SHP77 (cell line): ENCODE measurements at places on chromosomes 3 and 15.
A peak's percentile ranks its signal among the peaks of the same experiment; 100 is the strongest.

- DNase-seq, result no peak
Observed at GRCh38 chr3:177498037-177498857, 301.0 kb upstream of the TBL1XR1 start.

DNA sequence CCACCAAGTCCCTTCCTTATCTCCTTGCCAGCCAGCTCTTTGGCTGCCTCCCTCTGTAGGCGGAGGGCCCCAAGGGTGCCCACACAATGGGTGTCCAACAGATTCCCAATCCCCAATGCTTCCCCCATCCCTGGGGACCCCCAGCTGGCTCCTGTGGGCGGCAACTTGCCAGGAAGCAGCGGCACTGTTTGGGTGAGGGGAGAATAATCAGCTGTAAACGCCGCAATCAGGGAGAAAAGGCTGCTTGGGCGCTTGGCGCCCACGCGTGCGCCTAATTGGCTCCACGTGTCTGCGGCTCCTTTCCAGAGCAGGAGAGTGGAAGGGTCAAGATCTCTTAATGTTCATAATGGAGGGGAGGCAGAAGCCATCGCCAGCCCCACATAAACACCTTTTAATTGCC lies 67.9 kb upstream of the TMEM115 start:
- no peak for DNase-seq

GRCh38 chr3:159635047-159635641 lies 353.5 kb upstream of the IL12A start:
- no peak for DNase-seq

- DNase-seq, result no peak
Observed at GRCh38 chr15:40331637-40332036, 8.1 kb downstream of the INAFM2 start.

DNA sequence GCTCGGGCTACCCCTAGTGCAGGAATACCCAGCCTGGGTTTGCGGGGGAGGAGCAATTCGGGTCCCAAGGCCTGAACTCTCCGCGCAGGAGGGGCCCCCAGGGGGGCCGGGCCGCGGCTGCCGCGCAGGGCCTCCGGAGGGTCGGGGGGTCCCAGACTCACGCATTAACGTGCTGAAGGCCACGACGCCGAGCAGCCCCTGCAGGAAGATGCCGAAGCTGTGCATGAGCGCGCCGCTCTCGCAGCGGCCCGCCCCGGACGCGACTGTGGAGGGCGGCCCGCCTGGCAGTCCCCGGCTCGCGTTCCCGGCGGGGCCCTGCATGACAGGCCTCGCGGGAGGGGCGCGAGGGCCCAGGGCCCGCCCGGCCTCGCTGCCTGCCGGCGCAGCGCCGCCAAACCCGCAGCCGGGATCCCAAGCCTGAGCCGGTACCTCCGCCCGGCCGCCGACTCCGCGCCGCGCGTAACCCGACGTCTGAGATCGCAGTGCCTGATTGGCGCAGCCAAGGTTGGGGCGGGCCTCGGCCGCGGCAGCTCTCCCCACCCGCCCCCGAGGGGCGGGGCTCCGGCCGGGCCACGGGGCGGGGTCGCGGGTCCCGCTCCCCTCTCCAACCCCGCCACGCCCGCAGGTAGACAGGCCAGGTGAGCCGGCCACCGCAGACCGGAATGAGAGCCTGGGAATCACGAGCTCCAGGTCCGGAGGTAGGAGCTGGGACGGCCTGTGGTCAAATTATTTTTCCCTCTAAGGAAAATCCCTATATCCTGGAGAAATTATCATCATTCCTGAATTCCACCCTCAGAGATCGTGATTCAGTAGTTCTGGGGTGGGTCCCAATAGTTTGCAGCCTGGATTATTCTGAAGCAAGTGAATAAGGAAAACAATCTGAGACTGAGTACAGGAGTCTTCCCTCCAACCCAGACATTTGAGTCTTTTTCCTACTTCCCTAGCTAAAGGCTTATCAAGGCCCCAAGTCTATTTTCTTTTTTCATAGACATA lies at the start of gene STIMATE:
STIMATE (minus strand) TSS at position 419 of the 993 bp plus-strand sequence; CDS start at position 321, 98 bp downstream.
- DNase-seq, result peak; percentile 76
